AG04449 (cell line): ENCODE measurements at places on chromosomes 4 and X.

DNA sequence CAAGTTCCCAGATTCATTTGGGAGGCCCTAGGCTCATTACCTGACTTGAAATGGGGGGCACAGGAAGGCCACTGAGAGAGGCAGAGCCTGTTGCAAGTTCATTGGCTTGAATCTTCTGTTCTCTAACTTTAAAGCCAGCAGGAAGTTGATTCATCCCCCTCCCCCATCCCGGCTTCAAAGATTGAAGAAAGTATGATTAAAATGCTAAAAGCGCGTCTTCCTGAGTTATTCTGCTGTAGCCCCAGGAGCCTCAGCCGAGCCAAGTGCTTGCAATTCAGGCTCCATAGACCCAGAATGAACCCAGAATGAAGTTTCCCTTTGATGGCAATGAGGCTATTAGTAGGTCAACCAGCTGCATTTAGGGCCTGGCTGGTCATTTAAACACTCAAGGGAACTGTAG, 14.7 kb downstream of the CHST7 start:
- DNase-seq: no peak

- DNase-seq: no peak
These were observed 31.6 kb downstream of the KDM6A start for GRCh38 chrX:44904542-44905115.

GRCh38 chrX:8204169-8204935, 33.3 kb upstream of the VCX2 start:
- no peak for DNase-seq

- DNase-seq: no peak
These were observed 125.3 kb upstream of the RAI2 start for GRCh38 chrX:17986440-17986839.

GRCh38 chr4:146023334-146023967, 84.8 kb upstream of the ZNF827 start:
- no peak for DNase-seq

DNA sequence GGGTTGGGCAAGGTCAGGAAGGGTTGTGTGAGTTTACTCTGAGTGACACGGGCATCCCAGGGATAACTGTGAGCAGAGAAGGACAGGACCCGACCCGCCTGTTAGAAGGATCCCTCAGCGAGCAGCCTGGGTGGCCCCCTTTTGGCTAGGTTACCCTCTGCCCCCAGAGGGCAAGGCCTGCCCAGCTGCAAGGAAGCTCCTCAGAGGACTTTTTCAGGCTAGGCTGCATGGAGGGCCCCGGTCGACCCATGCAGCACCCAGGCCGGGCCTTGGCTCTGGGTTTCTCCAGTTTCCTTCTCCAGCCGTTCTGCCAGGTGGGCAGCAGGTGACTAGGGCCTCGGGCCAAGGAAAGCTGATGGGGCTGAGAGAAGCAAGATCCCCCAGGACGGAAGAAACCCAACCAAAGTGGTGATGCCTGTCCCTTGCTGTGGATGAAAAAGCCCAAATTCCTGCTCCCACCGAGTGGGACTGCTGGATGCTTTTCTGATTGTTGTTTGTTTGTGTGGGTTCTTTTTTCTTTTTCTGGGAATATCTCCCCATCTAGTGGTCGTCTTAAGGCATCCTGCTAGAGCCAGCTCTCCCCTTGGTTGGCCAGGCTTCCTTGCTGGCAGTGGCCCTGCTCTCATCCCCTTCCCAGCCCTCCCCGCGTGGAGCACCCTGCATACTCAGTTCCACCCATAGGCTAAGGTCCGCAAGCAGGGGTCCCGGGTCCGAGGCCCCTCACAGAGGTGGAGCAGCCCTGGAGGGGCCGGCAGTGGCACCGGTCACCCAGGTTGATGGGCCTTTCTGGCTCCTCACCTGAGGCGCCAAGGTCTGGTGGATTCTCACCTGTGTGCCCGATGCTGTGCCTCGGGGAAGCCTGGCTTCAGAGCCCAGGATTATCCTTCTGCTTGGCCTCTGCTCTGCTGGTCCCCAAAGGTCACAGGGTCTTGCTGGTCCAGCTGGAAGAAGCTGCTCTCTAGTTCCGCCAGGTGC, 1.8 kb downstream of the ZFP92 start:
- DNase-seq: no peak

- no peak for DNase-seq
These were observed 88.3 kb upstream of the GRID2 start for GRCh38 chr4:92215476-92215875.

DNA sequence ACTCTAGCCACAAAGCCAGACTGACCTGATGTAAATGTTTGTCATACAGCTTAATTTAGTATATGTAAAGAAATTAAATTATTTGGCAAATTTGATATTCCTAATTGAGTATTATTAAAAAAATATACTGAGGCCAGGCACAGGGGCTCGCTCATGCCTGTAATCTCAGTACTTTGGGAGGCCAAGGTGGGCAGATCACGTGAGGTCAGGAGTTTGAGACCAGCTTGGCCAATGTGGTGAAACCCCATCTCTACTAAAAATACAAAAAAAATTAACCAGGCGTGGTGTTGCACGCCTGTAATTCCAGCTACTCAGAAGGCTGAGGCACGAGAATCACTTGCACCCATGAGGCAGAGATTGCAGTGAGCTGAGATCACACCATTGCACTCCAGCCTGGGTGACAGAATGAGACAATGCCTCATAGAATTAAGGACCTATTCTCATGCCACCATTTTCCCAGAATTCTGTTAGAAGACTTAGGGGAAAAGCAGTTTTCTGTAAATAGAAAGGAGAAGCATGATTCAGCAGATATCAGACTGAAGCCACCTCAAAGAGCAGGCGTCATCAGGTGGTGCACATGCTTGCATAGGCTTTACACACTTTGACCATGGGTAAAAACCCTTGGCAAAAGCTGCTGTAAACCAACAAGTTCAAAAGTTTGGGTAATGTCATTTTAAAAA, 6.1 kb downstream of the UBQLN2 start:
- no peak for DNase-seq

DNA sequence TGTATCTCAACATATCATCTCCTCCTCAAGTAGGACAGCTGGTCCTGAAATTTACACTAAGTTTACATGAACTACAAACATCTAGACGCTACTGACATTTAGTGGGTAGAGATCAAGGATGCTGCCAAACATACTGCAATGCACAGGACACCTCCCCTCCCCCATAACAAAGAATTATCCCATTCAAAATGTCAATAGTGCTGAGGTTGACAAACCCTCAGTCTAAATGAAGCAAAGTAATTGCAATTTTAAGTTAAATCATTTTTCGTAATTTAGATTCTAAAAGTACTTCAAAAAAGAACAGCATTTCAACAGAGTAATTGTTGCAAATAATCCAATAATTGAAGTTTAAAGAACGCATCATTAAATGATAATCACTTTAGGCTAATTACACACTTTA, 1.2 kb downstream of the PRMT9 start:
- DNase-seq: no peak

- no peak for DNase-seq
These were observed 234.0 kb upstream of the VCX3A start for GRCh38 chrX:6768881-6769280.

GRCh38 chrX:119389871-119390501, 9.2 kb upstream of the SLC25A43 start:
- no peak for DNase-seq

DNA sequence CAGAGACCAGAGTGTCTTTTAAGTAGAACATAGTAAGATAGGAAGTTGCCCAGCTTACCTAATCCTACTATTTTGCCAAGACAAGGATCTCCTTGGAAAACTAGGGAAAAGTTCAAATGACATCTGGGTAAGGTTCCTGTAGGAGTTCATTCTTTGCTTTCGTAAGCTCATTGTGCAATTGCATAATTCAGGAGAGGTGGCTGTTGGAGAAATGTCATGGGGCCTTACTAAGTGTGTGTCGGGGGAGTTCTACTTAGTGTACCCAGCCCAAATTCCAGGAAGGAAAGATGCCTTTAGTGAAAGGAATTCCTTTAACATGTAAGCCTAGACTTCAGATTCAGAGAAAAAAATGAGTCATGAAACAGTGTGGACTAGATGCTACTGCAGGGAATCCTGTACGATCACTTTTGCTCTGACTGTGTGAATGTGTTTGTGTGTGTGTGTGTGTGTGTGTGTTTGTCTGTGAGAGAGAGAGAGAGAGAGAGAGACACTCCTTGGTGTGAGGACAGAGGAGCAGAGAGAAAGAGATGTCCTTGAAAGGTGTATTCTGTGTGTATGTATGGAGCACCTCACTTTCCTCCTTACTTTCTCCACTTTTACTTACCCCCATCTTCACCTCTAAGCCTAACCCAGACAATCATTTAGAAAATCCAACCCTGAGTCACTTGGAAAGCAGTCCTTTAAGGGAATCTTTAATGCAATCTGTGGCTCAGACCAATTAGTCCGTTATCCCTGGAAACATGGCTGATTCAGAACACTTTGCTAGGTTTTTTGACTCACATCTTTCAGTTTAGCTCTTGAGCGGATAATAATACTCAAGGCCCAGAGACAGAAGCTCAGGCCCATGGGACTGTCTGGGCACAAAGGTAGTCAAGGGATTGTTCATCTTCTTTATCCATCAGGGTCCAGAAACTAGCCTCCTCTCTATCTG, 114.5 kb upstream of the ACSL4 start:
- peak; percentile 80 for DNase-seq

- no peak for DNase-seq
These were observed 24.2 kb downstream of the CPE start for GRCh38 chr4:165403048-165403447.

- no peak for DNase-seq
These were observed 51.0 kb downstream of the FAT4 start for GRCh38 chr4:125365731-125366130.

DNA sequence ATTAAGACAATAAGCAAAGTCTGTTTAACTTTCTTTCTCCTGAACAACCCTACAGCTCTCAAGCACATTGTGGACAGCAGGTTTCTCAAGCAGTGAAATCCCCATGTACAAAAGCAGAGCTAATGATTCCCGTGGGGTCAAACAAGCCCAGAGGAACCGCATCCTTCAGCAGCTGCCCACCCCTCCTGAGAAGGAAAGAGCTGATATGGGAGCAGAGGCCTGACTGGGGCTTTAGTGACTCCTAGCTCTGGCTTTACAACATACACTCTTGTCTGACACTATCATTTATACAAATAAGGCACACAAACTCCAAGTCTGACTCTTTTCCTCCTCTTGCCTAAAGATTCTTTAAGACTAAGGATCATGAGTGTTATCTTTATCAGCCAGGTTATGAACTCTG, 32.8 kb downstream of the HDAC8 start:
- DNase-seq: no peak
